ENCODE measurements at places on chromosomes 11 and 22.

- DNase-seq = no peak
Measured at GRCh38 chr11:93288767-93289166, 41.8 kb upstream of the DEUP1 start.

- DNase-seq = no peak
Measured at GRCh38 chr11:95487391-95487790, 256.4 kb upstream of the SESN3 start.

GRCh38 chr11:2207212-2207611 lies 35.6 kb upstream of the TH start:
- DNase-seq = no peak

DNA sequence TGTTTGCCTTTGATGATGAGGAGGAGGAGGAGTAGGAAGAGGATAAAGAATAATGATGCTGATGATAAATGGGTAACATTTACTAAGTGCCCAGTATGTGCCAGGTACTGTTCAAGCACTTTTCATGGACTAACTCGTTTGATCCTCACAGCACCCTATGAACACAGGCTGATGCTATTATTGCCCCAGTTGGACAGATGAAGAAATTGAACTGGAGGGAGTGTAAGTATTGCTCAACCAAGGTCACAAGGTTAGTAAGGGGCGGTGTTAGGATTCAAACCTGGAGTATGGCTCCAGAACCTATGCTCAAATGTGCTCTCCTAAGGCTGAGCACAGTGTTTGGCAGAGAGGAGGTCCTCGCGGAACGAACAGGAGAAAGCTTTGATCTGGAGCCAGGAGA lies 78.6 kb downstream of the SYN3 start:
- no peak for DNase-seq

- no peak for DNase-seq
Measured at GRCh38 chr11:67697846-67698245, 23.4 kb upstream of the ALDH3B2 start.

GRCh38 chr11:68687311-68687710 lies 3.0 kb downstream of the GAL start:
- no peak for DNase-seq

GRCh38 chr22:37198258-37199102 lies 10.4 kb upstream of the C1QTNF6 start:
- DNase-seq = peak; percentile 22

DNA sequence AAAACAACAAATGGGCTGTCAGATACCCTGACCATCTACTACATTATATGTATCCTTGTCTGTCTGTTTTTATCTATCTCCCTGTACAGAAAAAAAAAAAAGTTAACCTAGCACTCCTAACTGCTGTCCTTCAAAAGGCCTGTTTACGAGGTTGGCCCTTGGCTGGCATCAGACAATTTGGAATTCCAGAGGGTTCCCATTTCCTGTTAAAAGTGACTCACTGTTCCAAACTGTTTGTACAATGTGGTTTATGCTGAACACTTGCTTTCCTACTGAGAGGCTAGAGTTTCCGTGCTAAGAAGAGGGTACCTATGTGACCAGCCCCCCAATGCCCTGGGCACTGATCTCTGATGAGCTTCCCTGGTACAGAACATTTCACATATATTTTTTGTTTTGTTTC lies 65.9 kb upstream of the HMGXB4 start:
- DNase-seq = no peak

Data from T1000 (cell line).